ENCODE measurements at places on chromosomes 3 and 15.
A peak's percentile ranks its signal among the peaks of the same experiment; 100 is the strongest.

DNA sequence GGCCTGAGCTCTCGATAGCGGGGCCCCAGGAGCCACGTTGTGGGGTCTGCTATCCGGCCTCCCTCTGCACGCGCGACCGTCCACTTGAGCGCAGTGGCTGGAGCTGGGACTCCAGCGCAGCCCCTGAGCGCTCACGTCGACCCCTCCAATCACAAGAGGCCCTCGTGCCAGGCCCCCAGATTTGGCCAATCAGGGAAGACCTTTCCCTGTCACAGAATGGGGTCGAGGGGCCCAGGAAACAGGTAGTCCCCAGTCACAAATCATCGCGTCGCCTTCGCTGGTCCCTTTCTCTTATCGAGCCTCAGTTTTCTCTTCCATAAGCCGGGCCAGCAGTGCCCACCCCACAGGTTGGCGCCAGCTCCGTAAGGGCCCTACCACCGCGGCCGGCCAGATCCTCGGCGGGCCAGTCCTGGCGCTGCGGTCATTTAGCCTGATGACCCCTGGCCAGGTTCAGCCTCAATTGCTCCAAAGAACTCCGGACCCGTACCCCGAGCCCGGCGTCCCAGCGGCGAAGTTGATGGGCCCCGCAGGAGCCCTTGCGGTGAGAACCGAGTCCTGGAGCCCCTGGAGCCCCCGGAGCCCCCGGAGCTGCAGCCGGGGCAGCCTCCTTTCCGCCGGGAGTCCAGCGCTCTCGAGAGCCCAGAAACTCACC, 435 bp downstream of the ALDH1L1 start:
- no peak for DNase-seq

- no peak for DNase-seq
Observed at GRCh38 chr15:39629371-39629770, 48.5 kb downstream of the THBS1 start.

- no peak for DNase-seq
Observed at GRCh38 chr3:71478568-71478967, 105.0 kb downstream of the FOXP1 start.

- no peak for DNase-seq
Observed at GRCh38 chr15:93241696-93242585, 152.9 kb upstream of the RGMA start.

- no peak for DNase-seq
Observed at GRCh38 chr3:54862526-54862925, 65.3 kb downstream of the LRTM1 start.

DNA sequence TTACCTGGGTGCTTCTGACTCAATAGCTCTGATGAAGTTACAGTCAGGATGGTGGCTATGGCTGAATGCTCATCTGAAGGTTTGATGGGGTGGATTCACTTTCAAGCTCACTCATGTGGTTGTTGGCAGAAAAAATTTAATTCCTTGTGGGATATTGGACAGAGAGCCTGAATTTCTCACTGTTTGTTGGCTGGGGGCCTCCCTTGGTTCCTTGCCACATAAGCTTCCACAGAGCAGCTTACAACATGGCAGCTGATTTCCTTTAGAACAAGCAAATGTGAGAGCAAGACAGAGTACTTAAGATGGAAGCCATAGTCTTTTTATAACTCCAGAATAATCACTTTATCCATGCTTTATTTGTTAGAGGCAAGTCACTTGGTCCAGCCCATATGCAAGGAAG, 150.6 kb downstream of the PPM1L start:
- no peak for DNase-seq

GRCh38 chr3:189304465-189305351, 132.9 kb downstream of the TPRG1 start:
- peak; percentile 93 for DNase-seq

DNA sequence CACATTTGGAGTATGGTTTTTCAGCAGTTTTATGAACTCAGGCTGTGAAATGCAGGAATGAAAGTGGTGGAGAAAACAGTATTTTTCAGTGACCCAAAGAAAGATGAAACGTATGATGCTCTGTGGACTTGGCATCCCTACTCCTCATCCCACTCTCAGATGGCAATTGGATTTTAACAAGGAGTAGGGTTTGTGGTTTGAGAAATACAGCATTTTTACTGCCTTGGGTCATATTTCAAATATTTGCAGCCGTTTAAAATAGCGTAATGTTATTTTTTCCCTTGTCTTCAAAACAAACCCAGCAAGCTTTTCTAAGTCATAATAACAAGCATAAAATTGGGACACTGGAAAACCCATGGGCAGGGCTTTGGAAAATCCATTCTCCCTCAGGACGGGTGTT, 117.2 kb upstream of the LRIG1 start:
- DNase-seq, result no peak

GRCh38 chr3:195162033-195162669, 108.8 kb downstream of the XXYLT1 start:
- no peak for DNase-seq

GRCh38 chr3:120098710-120099109, 4.5 kb upstream of the GSK3B start:
- DNase-seq, result no peak

- DNase-seq, result no peak
Observed at GRCh38 chr15:45414215-45414885, 36.0 kb upstream of the GATM start.

GRCh38 chr15:51285399-51285798, 53.0 kb downstream of the CYP19A1 start:
- DNase-seq, result no peak

DNA sequence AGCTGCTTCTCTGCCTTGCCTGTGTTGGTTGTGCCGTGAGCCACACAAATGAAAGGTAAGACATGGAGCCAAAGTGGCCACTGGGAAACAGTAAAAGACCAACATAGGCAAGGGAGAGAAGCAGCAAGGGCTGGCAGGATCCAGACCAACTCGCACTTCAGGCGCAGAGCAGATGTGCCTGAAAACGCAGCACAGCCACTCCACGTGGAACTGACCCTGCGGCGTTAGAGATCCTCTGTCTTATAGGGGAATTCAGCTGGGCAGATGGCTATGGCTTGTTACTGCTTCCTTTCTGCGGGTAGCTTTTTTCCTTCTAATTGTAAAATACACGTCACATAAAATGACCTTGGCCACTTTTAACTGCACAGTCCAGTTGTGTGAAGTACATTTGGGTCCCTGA, 10.4 kb upstream of the GHRL start:
- no peak for DNase-seq

GRCh38 chr3:141303481-141304223, 64.7 kb upstream of the ZBTB38 start:
- DNase-seq, result peak; percentile 33

- DNase-seq, result no peak
Observed at GRCh38 chr15:63729115-63729884, 104.4 kb downstream of the HERC1 start.

- DNase-seq, result no peak
Observed at GRCh38 chr3:42714171-42714852, 11.7 kb upstream of the HHATL start.

- no peak for DNase-seq
Observed at GRCh38 chr15:89002830-89003229, 85.4 kb upstream of the ABHD2 start.

GRCh38 chr3:161890147-161890625, 393.6 kb downstream of the OTOL1 start:
- DNase-seq, result no peak

- DNase-seq, result no peak
Observed at GRCh38 chr15:81292523-81293001, 31.4 kb downstream of the STARD5 start.

DNA sequence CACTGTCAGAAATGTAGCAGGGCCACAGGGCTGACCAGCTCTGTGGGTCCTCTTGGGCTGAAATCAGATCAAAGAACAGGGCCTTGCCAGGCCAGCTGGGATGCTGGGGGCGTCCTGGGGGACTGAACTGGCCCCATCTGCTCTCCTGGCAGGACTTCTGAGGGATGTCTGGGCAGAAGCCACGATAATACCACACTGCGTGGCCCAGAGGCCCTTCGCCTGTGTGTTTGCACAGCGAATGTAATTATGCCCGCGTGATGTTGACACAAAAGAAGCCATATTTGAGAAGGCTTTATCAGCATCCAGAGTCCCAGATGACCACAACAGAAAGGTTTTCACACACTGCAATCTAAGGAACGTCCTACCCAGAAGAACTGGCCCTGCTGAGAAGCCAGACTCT, 174.0 kb downstream of the RAB11A start:
- peak; percentile 24 for DNase-seq

GRCh38 chr3:156664011-156664830, 10.2 kb upstream of the TIPARP start:
- no peak for DNase-seq

- no peak for DNase-seq
Observed at GRCh38 chr3:124883766-124884473, 3.2 kb downstream of the ITGB5 start.

- no peak for DNase-seq
Observed at GRCh38 chr3:39124876-39125840, 17.7 kb downstream of the TTC21A start.

DNA sequence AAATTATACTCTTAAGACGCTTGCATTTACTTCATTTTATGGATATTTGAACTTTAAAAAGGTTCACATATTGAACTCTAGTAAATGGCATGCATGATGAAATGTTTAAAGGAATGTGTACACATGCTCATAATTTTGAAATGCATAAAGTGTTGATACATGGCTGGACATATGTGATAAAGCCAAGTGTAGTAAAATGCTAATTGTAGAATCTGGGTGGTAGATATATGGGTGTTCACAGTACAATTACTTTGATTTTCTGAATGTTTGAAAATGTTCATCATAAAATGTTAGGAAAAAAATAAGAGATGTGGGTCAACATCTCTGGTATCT, 4.2 kb upstream of the EFHB start:
- DNase-seq, result no peak

GRCh38 chr3:187629711-187630110, 40.5 kb downstream of the SST start:
- DNase-seq, result no peak

DNA sequence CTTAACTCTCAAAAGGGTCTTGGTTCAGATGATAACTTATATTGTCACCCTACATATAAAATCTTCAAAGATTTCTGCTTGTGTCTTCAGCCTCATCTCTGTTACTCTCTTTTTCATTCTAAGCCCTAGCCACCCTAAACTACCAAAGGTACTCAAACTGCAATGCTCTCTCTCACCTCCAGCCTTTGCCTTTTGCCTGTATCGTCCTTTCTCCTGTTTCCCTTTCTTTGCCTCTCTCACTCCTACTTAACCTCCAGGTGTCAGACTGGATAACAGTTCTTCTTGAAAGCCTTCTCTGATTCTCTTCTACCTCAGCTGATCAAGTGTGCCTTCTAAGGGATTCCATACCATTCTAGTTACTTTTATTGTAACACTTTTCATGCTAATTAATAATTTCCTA, 149.8 kb downstream of the SERPINI1 start:
- no peak for DNase-seq

GRCh38 chr3:34033839-34034238, 235.4 kb downstream of the PDCD6IP start:
- no peak for DNase-seq

GRCh38 chr15:71914092-71914491, 103.7 kb downstream of the NR2E3 start:
- no peak for DNase-seq

- no peak for DNase-seq
Observed at GRCh38 chr3:170360916-170361315, 3.4 kb downstream of the SKIL start.

GRCh38 chr3:21505711-21506460, 245.1 kb downstream of the ZNF385D start:
- DNase-seq, result no peak

GRCh38 chr3:16334909-16335308, 69.9 kb downstream of the OXNAD1 start:
- DNase-seq, result no peak

DNA sequence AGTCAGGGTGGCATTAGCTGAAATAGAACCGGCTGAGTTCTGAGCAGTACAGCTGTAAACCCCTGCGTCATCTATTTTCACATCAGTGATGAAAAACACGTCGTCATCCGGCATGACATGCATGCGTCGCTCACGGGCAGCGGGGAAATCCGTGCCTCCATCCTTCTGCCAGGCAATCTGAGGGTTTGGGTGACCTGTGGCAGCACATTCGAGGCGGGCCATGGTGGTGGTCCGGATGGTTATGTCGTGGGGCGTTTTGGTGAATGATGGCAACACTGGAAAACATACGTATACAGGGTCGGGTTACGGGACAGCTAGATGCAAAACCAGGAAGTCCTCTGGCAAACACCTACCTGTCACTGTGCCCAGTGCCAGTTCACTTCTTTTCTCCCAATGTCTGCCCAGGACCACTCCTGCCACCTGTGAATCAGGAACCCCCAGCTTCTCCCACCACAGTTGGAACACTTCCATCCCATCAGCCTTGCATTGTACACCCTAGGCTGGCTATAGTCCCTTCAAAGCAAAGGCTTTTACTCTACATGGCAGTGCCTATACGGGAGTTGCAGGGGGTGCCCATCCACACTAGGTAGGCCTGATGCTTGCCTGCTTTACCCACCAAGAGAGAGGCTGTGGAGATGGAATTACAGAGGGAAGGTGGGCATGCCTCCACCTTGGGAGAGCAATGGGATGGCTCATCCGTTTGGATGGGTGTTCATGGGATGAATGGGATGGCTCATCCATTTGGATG, 116.7 kb downstream of the LRIG1 start:
- no peak for DNase-seq

DNA sequence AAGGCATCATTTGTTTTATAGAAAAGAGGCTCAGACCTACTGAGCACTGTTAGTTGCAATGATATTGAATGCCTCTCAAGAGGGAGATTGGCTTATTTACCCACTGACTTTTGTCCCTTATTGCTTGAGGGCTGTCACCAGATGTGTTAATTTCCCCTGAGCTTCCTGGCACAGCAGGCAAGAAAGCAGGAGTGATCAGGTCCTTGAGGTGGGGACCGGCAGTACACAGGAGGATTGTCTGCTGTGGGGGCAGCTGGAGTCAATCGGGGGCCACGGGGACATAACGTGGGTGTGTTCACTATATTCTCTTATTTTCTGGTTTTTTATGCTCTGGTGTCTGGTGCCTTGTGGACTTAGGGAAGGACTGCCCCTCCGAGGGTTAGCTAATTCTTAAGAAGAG, 44.6 kb downstream of the GASK1A start:
- no peak for DNase-seq

Data from NCI-H748 treated with DMSO at 0.1 percent for 48 hours (cell line).